ENCODE measurements at places on chromosomes 3 and 15. TPM values are rescaled to one million over a fixed set of nuclear protein-coding genes. Genes with fewer than 3 reads are reported as not detected.

SI gene
- total RNA-seq, result not detected

ECE2 gene
- not detected for total RNA-seq

ANKRD28 gene
- 206 TPM for total RNA-seq

ZKSCAN7 gene
- 7.4 TPM for total RNA-seq

EFCC1 gene
- not detected for total RNA-seq

MTMR10 gene
- total RNA-seq, result 21.6 TPM

ZIC1 gene
- total RNA-seq, result not detected

OSBPL10 gene
- 13.9 TPM for total RNA-seq

CXCR6 gene
- total RNA-seq, result under 0.01 TPM

ANKDD1A gene
- total RNA-seq, result 3.1 TPM

C3orf22 gene
- total RNA-seq, result not detected

Measured in uterine smooth muscle cell (primary cell).